Muscle of back (tissue), 13 donors: ENCODE measurements at places on chromosomes 1 and 21. TPM values are rescaled to one million over a fixed set of nuclear protein-coding genes. Genes with fewer than 3 reads are reported as not detected.

TAS1R1 gene
- 7.0 TPM for polyA plus RNA-seq

SLC1A7 gene
- 0.36 TPM for polyA plus RNA-seq

GRCh38 chr1:165886983-165887382 is 59.6 kb downstream of the UCK2 start:
- DNase-seq: no peak

GRCh38 chr21:44425895-44426662 is 29.2 kb upstream of the LRRC3 start:
- no peak for DNase-seq

DNA sequence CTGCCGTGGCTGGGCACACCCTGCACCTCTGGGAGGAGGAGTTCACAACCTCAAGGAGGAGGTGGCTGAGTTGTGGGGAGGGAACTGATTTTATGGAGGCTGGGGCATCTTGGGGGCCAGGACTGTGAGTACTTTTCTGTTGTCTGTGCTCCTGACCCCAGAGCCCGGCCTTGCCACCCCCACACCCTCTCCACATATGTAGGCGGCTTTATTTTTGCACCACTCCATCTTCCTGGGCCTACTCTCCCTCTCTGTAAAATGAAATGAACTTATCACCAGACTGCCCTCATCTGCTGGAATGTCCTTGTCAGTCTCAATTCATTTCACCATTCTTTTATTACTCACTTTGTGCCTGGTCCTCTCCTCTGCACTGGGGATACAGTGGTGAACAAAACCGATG is 12.8 kb downstream of the FOXD2 start:
- no peak for DNase-seq

GRCh38 chr1:50820545-50820944 is 139.5 kb downstream of the FAF1 start:
- DNase-seq: no peak

DNA sequence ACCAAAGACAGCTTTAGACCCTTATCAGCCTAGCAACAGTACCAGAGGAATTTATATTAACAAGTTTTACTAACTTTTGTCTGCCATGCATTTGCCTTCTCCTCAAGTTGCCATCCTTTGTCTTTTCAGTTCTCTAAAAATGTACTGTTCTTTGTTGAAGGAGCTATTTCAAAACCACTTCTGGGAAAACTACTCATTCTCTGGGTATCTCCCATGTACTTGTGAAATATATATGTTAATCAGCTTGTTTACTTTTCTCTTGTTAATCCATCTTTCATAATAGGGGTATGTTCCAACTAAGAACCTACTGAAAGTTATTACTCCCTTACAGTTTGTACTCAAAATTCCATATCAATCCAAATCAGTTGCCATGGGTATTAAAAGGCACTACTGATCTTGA is 16.3 kb downstream of the DPYD start:
- no peak for DNase-seq
